Fibroblast of the conjunctiva (primary cell): ENCODE measurements at places on chromosomes 5 and 9.
A peak's percentile ranks its signal among the peaks of the same experiment; 100 is the strongest.

GRCh38 chr9:83665580-83666200 is 42.1 kb downstream of the UBQLN1 start:
- no peak for DNase-seq

DNA sequence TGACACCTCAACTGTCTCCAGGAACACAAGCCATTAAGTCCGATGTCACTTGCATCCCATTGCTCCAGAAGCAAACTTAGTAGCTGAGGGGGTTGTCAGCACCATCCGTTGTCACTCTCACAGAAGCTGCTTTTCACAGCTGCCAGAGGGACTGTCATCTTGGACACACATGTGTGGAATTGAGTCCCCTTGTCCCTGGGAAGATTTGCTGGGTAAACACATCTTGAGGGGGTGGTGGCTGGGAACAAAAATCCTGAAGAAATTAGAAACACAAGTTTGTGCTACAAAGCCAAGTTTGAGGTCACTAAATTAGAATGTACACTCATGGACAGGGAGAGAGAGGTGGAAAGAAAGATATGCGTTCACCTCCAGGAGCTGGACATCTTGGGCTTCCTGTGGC is 55.2 kb upstream of the ADRA1B start:
- no peak for DNase-seq

DNA sequence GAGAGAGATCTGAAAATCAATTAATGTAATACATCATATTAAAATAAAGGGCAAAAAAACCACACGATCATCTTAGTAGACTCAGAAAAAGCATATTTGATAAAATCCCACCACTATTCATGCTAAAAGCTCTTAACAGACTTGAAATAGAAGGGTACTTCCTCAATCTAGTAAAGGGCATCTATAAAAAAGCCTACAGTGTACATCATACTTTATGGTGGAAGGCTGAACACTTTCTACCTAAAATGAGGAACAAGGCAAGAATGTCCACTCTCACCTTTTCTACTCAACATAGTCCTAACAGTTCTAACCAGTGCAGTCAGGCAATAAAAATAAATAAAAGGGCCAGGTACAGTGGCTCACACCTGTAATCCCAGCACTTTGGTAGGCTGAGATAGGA is 38.9 kb downstream of the POLK start:
- DNase-seq, result no peak

GRCh38 chr5:90939211-90939610 is 380.6 kb downstream of the ADGRV1 start:
- DNase-seq, result no peak

DNA sequence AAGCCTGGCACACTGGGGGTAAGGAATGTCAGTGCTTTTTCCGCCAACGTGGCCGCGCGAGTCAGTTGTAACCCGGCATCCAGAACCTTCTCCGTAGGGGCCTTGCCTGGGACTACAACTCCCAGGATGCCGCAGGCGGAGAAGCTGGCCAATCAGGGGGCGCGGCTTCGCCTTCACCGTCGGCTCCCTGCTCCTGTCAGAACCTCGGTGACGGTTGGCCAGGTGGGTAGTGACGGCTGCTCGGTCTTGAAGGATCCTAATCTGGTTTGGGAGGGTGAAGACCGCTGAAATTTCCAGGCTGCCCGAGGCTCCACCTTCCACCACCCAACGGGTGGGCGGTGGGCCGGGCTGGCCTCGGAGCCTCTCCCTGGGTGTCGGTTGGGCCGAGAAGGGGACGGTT is at the start of gene C5orf58:
Gene C5orf58 (plus strand): TSS at position 200 of the 400 bp plus-strand sequence. CDS start 1,992 bp downstream, outside the sequence.
- DNase-seq, result no peak

DNA sequence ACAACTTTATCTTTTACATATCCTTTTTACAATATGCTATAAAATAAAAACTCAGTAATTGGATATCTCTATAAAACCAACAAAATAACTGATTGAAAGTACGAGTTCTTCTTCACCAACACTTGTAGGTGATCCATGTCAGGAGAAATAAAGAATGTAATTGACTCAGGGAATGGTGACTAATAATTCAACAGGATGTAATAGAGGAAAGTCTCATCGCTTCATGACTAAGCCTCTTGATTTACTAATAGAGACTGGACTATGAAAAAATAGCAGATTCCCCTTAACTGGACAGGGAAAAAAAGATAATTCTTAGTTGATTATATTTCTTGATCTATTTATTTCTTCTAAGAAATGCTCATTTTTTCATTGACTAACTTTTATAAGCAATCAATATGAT is 507.7 kb upstream of the PTGER4 start:
- DNase-seq, result no peak

GRCh38 chr5:154900066-154900465 is 37.9 kb downstream of the GEMIN5 start:
- no peak for DNase-seq

- DNase-seq, result peak; percentile 51
These were observed 1.1 kb downstream of the ZNF367 start for GRCh38 chr9:96417051-96417586.

- DNase-seq, result peak; percentile 20
These were observed 263.9 kb downstream of the CHSY3 start for GRCh38 chr5:130168211-130168610.

- DNase-seq, result no peak
These were observed 215.8 kb downstream of the ADAMTS12 start for GRCh38 chr5:33675958-33676464.

GRCh38 chr9:30846651-30847050 is 1537.8 kb upstream of the ACO1 start:
- no peak for DNase-seq

DNA sequence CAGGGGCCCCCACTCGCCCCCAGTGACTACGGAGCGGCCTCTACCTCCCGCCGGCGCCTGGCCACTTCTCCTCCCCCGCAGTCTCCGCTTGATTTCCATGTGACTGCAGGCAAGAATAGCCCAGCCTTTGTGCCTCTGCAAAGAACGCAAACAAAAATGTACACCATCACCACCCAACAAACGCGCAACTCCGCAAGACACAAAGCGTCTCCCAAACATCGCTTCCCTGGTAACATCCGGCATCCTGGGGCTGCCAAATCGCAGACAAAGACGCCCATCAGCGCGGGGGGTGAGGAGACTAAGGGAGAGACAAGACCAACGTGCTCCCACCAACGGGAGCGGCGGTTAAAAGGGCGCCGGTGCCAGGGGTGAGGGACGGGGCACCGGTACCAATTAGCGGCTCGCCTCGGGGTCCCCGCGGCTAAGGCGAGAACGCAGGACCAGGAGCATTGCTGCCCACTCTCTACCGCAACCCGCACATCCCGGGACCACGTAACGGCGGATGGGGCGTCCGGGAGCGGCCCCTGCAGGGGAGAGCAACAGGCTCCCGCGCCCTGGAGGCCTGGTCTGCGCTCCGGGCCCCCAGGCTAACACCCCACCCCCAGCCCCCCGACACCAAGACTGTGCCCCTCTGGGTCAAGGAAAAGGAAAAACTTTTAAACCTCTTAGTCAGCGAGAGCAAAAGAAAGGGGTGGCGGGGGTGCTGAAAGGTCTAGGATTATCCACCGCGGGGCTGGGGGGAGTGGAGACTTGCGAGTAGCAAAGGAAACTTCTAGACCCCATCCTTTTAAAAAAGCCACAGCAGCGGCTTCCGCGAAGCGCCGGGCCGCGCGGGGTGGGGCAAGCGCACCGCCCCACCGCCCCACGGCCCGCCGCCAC is 885 bp downstream of the MPDZ start:
- DNase-seq, result peak; percentile 57

- no peak for DNase-seq
These were observed 61.1 kb upstream of the LPAR1 start for GRCh38 chr9:111099199-111100008.

GRCh38 chr5:111245654-111246053 is 21.5 kb downstream of the CAMK4 start:
- no peak for DNase-seq

DNA sequence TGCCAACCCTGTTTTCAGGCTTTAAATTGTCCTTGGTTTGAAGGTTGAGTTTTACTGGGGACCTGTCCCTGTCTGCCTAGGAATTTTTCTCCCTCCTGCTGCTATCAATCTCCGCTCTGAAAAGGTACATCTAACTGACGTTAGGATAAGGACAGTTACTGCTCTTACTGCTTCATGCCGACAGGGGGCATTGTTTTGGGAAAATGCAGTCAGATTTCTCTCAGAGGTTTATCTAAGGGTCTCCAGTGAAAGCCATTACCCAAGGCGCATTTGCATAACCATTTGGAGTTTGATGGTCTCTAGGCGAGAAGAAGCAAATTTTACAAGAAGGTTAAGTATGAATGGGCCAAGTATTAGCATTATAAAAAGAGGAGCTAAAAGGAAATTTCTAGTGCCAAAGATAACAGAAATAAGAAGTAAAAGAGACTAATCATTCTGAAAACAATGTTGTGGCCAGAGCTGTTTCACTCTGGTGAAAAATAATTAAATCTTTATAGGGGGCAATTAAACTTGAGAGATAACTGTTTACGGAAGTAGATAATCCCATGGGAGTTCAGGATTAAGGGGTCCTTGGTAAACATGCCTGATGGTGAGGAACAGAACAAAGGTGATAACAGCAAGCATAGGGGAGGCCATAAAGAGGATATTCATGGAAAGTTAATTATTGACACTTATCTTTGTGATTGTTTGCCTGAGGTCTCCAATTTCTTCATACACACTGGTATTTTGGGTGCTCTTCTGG is 605.0 kb downstream of the MTRR start:
- no peak for DNase-seq

DNA sequence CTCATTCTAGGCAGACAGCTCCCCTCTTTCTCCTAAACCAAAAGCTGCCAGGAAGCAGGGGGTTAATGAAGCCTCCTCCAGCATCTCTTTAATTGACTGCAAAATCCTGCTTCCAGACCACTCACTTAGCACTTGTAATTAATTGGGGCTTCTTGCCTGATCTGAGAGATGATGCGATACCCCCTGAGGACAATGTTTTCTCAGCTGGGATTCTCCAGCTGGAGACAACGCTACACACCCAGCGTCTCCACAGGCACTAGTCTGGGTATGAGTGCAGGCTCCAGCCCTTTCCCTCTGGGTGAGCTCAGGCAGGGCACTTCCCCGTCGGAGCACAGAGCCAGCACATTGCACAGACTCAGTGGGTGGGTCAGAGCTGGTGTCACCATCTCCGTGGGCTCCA is 16.1 kb downstream of the CPLX2 start:
- no peak for DNase-seq

DNA sequence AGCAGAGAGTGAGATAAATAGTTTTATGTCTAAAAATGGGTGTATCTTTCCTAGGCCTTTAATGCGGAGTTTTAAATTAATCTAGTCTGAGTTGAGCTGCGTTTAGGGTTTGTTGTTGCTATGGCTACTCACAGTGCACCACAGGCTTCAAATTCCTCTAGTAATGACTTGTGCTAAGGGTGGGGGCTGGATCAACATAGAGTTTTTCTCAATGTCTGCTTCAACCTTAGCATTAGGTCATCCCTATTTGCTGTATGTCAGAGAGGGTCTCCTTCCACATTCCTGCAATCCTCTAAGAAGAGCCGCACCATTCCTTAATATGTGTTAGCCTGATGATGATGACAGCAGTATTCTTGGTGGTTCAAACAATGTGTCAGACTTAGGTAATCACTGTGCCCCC is 465.6 kb upstream of the KIF2A start:
- DNase-seq, result no peak

DNA sequence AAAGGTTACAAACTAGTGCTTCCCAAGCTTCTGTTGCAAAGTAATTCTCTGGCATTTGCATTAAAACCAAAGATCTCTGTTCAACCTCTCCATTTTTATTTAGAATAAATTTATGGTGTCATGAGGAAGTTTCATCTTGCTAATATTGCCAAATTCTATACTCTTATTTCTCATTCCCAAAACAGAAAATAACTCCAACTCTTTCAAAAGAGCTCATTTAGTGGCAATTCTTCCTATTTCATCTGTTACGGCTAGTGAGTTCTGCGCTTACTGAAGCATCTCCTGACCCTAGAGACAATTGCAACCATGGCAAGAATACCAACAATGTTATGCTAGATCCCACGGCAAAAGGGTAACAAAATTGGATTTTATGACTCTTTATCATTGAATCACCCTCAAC is 97.0 kb downstream of the HINT1 start:
- DNase-seq, result no peak

- DNase-seq, result no peak
These were observed 176.0 kb upstream of the ZNF608 start for GRCh38 chr5:124922255-124922975.

- DNase-seq, result no peak
These were observed 607.6 kb downstream of the EBF1 start for GRCh38 chr5:158492136-158492535.

- DNase-seq, result no peak
These were observed 14.5 kb downstream of the FBXW2 start for GRCh38 chr9:120778758-120779157.

- no peak for DNase-seq
These were observed 299.8 kb downstream of the GABRB2 start for GRCh38 chr5:161246749-161247148.

GRCh38 chr5:41794471-41794870 is 75.8 kb downstream of the OXCT1 start:
- DNase-seq, result peak; percentile 82

GRCh38 chr5:54829676-54830535 is 155.5 kb downstream of the ESM1 start:
- no peak for DNase-seq

- DNase-seq, result no peak
These were observed 7.4 kb upstream of the CDK5RAP2 start for GRCh38 chr9:120587328-120587727.

- peak; percentile 66 for DNase-seq
These were observed 45.5 kb upstream of the ZNF169 start for GRCh38 chr9:94213511-94214124.

DNA sequence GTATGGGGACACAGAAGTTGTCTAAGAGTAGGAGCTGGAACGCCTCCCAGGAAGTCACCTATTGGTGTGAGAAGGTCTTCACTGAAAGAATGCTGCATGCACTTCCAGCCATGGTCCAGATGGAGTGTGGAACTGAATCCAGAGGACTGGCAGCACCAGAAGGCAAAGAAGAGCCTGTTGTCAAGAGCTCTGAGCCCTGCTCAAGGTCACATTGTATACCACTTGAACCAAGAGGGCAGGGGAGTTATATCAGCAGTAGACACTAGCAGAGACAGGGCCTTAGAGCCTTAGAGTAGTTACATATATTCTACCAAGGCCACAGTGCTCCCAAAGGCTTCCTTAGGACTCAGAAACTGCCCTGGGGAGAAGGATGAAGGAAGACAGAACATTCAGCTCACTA is 130.8 kb upstream of the POC5 start:
- no peak for DNase-seq

- DNase-seq, result no peak
These were observed 11.5 kb downstream of the GPBP1 start for GRCh38 chr5:57185313-57185712.

- DNase-seq, result peak; percentile 56
These were observed 35.9 kb upstream of the ARSB start for GRCh38 chr5:79020861-79021561.

- DNase-seq, result no peak
These were observed 111.1 kb upstream of the FBXL7 start for GRCh38 chr5:15388866-15389265.
